ENCODE measurements at places on chromosomes 3 and 15.

GRCh38 chr15:45143056-45143455, 13.3 kb downstream of the DUOX1 start:
- DNase-seq = no peak

DNA sequence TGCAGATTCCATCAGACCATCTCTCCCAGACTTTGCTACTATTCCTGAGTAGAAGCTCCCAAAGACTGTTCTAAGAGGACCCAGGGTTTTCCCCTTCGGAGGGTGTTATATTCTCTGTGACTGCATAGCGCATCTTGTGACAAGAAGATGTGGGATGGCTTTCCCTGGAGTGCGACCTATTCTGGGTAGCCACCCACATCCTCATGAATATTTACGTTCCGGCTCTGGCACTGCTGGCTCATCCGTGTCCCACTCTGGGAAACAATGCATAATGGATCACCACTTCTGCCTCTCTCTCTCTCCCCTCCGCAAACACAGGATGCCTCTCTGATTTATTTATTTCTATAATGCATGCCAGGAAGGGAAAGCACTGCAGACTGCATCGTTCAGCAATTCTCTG, 166.1 kb downstream of the PYDC2 start:
- DNase-seq = no peak

DNA sequence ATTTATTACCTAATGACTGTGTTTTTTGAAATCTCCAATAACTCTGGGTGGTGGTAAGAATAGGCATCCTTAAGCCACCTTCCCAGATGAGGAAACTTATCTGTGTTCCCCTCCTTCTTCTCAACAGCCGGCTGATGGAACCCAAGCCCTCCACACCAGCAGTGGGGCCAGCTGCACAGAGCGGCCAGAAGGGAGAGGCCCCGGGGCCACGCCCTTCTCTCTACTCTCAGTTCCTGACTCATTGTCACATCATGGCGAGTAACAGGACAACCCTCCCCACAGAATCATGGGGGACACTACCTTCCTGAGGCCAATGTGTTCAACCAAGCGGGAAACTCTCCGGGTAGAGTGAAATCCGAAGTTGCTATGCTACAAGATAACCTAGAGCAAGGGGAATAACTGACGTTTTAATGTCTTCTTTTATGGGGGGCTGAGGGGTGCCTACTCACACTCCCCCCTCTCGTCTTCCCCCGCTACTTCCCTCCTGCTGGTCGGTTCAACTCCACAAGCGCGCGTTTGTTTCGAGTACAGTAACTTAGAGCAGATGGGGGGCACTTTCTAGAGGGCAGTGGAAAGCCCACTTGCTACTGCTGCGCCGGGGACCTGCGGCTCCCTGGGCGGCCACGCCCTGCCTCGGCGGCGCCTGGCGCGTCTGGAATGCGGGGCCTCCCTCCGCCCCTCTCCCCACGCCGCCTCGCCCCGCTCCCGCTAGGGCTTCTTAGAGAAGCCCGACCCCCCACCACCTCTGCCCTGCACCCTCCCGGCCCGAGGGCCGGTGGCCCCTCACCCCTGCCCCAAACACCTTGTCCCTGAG, 621 bp downstream of the ANXA2 start:
- peak; percentile 57 for DNase-seq

DNA sequence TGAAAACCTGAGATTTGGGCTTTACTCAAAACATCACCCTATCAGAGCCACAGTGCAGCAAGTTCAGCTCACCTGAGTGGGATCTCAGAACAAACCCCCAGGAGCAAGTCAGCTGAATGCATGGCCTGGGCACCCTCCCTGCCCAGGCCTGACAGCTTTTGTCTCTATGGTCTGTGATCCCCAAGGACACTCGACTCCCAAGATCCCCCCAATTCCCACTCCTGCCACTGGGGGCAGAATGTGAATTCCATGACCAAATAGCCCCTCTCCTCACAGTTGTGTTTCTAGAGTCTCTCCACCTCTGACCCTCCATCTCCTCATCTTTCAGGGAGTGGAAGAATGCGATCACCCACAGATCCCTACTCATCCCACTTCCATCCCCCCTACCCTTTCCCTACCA, 58.9 kb downstream of the ZNF445 start:
- no peak for DNase-seq

DNA sequence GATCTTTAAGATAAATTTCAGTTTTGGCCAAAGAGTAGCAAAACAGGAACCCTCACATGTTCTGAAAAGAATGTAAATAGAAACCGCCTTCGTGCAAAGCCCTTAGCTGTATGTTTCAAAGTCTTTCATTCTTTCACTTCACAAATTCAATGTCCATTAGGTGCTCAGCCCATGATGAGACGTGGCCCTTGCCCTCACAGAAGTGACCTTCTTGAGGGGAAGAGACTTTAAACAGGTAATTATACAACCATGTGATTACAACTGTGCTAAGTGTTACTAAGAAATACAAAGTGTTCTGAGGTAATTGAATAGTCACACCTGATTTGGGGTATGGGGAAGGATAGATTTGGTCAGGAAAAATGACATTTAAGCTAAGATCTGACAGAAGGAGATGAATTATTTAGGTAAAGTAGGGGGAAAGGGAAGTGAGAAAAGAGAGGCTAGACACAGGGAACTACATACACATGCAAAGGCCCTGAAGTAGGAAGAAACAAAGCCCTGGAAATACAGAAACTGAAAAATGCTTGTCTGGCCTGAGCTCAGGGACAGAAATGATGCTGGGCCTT, 19.6 kb downstream of the HSPBAP1 start:
- no peak for DNase-seq

Data from common myeloid progenitor, CD34-positive (primary cell).